ENCODE measurements at places on chromosomes 11 and 22.

GRCh38 chr22:46240506-46240905, 9.6 kb downstream of the CDPF1 start:
- DNase-seq: no peak

GRCh38 chr22:43554694-43555365, 143.0 kb downstream of the MPPED1 start:
- no peak for DNase-seq

DNA sequence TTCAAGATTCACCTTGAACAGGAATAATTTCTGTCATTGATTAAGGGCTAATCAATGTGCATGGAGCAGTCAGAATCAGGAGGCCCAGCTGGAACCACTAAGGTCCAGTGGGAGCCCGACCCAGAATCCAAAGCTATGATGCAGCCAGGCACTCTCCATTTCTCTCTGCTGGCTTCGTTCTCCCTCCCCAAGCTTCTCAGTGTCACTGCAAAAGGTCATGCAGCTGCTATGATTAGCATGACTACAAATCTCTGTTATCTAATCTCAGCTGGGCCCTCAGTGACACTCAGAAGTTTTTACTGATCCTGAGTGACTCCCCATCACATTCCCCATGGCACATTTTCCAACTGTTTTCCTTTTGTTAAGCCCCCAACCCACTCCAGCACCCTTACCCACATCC, 31.1 kb upstream of the PRSS23 start:
- DNase-seq: no peak

DNA sequence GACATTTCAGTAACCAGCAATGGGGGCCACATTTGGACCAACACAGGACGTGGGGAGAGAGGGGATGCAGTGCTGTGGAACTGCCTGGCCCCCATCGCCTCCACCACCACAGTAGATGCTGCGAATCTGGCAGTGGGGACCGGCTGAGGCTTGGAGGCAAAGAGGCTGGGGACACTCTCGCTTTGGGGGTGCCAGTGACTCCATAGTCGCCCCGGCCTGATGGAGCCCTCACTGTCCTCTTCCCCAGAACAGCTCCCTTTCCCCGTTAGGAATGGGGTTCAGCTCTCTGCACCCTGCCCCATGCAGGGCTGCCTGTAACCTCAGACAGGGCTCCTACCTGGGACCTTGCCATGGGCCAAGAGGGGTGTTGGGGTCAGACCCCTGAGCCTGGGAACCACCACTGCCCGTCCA, 1.8 kb upstream of the MUC2 start:
- DNase-seq: no peak

- DNase-seq: no peak
Measured at GRCh38 chr11:104142698-104143097, 21.2 kb downstream of the PDGFD start.

- no peak for DNase-seq
Measured at GRCh38 chr11:36452961-36453360, 57.1 kb downstream of the TRAF6 start.

DNA sequence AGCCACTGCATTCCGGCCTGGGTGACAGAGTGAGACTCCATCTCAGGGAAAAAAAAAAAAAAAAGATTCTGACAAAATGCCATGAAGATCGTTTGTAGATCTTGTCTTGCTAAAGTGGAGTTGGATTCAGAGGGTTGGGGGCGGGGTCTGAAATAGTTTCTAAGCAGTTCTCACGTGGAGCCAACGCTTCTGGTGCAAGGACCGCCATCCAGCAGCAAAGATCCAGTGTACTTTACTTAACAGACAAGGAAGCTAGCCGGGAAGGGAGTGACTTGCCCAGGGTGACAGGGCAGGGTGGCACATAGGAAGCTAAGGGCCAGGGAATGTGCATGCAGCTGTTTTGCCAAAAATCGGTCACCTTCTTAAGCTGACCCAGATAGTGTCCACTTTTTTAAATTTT, 27.4 kb downstream of the APOL1 start:
- no peak for DNase-seq
